NCI-H2171 (cell line): ENCODE measurements at places on chromosomes 6 and 20.

- no peak for DNase-seq
These were observed 18.7 kb upstream of the YWHAB start for GRCh38 chr20:44866703-44867335.

DNA sequence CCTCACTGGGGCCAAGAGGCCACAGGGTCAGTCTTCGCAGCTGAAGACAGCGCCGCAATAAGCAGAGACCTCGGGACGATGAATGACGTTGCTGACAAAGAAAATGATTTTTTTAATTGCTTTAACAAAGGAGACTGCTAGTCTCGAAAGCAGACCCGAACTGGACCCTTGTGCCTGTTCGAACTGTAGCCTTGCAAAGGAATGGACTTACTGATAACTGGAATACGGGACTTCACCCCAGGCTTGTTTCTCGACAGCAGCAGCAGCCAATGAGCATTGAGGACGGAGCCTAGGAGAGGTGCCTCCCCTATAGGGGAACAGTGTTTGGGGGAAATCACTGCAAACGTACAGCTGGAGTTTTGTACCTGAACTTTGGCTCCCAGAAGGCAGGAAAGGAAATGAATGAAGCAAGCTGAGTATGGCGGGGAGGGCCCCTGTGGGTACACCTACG is 1.3 kb upstream of the TAF4 start:
- no peak for DNase-seq

- no peak for DNase-seq
These were observed 89.5 kb downstream of the SNX5 start for GRCh38 chr20:17878912-17879602.

DNA sequence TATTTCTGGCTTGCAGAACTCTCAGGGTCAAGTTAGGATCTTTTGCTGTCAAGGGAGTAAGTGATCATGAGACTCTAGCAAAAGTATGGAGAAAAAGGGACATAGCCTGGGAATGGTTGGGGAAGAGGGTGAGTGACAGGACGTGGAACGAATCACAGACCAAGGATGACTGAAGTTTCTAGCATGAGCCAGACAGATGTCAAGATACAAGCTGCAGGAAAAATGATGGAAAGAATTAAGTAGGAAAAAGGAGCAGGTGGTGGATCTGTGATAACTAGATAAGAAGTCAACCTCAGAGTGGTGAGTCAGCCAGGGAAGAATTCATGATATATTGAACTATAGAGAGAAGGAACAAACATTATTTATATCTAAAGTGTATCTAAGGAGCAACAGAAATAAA is 159.8 kb upstream of the SYNDIG1 start:
- peak; percentile 40 for DNase-seq

- no peak for DNase-seq
These were observed 59.4 kb downstream of the GNAS-AS1 start for GRCh38 chr20:58791286-58791685.

GRCh38 chr6:131807644-131808459 is at the start of gene ENPP1:
ENPP1 (plus strand) TSS chr6:131808020; CDS start chr6:131808036, 16 bp downstream.
- no peak for DNase-seq

DNA sequence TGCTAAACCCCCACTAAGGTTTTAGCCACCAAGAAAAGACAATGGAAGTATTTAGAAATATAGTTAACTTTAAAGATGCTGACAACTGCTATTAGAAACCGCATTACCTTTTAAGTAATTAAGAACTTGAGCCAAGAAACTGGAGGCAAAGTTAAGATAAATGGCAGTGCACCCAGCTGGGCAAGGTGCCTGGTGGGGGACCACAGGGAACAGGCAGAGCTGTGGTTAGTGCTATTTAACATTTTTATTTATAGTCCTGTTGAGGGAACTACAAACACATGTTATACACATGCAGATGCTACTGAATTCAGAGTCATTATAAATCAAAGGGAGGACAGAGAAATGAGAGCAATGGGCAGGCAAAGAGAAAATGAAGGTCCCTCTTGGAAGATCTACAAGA is 447.9 kb downstream of the TFAP2B start:
- no peak for DNase-seq

GRCh38 chr20:20248620-20249200 is 119.2 kb upstream of the INSM1 start:
- no peak for DNase-seq

DNA sequence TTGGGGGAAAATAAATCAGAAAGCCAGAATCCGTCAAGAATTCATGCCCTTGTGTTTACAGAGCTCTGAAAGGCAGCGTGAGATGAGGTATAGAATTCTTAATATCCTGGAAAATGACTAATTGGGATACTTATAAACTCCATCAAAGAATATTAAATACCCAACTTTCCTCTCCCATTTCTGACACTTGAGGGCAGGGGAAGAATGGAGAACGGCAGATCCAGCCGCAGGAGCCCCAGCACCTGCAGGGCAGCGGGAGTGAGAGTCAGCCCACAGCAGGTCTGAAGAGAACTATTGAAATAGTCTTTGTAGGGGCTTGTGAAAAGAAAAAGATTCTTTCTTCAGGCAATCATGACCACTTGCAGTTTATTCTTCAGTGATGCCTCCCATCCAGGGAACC is 107.2 kb downstream of the AGPAT4 start:
- DNase-seq, result no peak

- no peak for DNase-seq
These were observed 688.9 kb upstream of the GJE1 start for GRCh38 chr6:141443668-141444289.

DNA sequence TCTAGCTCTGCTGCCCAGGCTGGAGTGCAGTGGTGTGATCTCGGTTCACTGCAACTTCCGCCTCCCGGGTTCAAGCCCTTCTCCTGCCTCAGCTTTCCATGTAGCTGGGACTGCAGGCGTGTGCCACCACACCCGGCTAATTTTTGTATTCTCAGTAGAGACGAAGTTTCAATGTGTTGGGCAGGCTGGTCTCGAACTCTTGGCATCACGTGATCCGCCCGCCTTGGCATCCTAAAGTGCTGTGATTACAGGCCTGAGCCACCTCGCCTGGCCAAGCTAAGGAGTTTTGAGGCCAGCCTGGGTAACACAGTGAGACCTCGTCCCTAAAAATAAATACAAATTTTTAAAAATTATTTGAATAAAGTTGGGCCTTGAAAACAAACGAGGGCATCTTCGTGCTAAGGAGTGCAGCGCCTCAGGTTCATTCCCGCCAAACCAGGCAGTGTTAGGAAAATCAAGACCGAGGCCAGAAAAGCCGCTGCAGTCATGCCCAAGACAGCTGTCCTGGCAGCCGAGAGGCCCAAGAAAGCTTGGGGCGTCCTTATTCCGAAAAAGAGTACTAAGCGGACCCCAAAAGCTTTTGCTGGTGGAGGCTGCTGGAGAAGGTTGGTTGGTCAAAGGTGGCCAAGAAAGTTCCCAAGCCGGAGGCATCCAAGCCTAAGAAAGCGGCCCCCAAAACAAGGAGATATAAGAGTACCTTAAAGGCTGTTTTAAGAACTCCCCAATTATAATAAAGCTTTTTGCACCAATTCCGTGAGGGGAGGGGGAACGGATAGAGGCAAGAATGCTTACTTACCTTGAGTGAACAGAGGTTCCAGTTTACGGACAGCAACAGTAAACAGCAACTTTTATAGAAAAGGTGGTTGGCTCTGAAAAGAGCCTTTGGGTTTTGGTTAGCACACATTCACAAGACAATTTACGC is 109.0 kb downstream of the HFE start:
- DNase-seq, result no peak

GRCh38 chr6:37798436-37799262 is 20.9 kb upstream of the ZFAND3 start:
- no peak for DNase-seq

GRCh38 chr20:56859039-56859800 is 230.1 kb downstream of the TFAP2C start:
- DNase-seq, result no peak

- DNase-seq, result no peak
These were observed 5.1 kb downstream of the MOCS1 start for GRCh38 chr6:39929039-39929732.

DNA sequence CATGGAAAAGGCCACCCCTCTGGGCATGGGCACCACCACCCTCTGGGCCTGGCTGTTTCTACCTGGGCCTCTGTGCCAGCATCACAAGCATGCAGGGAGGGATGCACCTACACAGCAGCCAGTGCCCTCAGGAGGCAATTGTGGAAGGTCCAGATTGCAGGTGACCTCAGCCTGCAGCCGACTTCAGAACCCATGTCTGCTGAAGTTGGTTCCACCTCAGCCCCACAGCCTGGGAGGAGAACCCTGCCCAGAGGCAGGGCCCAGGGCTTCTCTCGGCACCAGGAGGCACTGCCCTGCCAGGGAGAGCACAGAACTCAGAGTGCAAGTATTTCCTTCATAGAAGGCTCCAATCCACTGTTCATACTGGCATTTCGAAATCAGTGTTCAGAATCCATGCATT is 149.8 kb downstream of the TTLL2 start:
- no peak for DNase-seq

DNA sequence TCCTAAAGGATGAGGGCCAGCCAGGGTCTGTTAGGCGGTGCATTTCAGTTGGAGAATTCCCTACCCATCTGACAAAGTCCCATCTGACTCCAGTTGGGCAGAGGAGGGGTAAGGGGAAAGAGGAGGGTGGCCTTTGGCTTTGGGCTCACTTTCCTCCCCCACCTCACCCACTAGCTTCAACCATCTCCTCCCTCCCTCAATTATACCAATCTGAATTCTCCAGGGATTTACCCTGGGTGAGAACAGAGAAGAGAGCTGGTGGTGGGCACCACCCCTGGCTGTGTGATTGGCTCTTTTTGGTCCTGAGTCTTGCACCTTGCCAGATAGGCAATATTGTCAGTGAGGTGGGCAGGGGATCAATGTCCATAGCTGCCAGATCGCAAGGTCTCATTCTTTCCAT is 3.2 kb downstream of the HMGA1 start:
- DNase-seq, result no peak

GRCh38 chr6:111469543-111469942 is 13.5 kb downstream of the REV3L start:
- no peak for DNase-seq

DNA sequence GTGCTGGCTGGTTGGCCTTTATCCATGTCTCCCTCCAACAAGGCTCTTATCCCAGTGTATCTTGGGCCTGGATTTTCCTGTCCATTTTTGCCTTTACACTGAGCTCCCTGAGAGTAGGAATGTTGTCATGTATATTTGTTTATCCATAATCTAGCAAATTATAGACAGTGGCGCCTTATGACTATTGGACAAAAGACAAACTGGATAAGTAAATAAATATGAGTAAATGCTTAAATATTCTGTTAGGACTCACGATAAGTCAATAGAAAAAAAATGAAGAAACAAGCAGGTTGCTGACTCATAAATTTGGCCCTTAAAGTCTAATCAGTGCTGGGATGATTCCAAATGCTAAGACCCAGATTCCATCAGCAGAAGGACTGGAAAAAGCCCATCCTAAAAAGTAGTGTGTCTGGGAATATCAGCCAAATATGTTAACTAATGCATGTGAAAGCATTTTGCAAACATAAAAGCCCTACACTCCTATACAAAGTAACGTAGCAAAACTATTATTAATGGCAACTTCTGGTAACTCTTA is 55.0 kb upstream of the PCSK2 start:
- no peak for DNase-seq

GRCh38 chr6:156398371-156398770 is 378.8 kb upstream of the ARID1B start:
- DNase-seq, result no peak

- no peak for DNase-seq
These were observed 14.8 kb downstream of the ADGRF1 start for GRCh38 chr6:47027315-47027714.

DNA sequence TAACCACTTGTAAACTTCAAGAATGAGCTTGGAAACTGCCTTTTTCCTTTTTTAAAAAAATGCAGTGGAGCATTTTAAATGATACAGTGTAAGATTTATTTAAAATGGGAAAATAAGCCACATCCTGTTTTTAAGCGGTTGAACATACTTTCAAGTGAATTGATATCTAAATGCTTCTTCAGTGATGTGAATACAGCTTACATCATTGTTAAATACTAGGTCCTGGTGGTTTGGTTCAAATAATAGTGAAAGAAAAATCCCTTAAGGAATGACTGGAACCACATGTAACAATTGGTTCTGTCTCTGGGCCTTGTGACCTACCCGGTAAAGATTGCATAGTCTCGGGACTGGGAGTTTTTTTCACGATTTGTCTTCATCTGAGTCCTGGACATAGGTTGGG is 44.2 kb downstream of the BMP6 start:
- no peak for DNase-seq

DNA sequence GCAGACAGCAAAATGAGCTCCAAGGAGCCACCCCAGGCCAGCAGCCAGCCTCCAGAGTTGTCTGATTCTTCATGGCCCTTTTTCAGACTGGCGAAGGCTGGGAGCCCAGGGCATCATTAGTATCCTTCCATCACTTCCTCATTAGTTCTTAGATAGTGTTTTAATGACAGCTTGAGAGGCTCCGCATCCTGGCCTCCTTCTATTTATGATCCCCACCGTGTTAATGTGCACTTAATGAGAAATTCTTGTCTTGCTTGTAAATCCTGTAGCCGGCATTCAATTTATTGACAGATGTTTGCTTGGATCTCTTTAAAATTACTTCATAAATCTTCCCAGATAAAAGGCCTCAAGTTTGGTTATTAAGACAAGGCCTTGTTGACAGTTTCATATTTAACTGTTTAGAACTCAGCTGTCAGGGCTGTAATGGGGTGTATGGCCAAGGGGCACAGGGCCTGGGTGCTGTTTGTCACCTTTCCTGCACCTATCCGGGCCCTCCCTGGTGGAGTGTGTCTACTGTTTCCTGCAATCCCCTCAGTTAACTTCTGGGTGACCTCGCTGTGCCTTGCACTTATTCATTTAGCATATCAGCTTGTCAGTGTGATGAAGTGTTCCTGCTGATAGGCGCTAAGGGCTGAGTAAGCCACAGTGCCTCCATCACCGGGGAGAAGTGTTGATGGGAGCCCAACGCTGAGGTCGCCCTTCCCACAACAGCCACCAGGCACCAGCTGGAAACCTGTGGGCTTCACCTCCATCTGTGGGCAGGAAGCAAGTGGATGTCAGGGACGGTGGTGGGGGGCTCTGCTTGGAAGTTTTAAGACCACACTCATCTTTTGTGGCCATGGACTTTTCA is 169.3 kb downstream of the TSHZ2 start:
- DNase-seq, result no peak

GRCh38 chr6:142443532-142443931 is 141.7 kb downstream of the ADGRG6 start:
- no peak for DNase-seq

- no peak for DNase-seq
These were observed 54.5 kb downstream of the ADGRG6 start for GRCh38 chr6:142356201-142356883.

DNA sequence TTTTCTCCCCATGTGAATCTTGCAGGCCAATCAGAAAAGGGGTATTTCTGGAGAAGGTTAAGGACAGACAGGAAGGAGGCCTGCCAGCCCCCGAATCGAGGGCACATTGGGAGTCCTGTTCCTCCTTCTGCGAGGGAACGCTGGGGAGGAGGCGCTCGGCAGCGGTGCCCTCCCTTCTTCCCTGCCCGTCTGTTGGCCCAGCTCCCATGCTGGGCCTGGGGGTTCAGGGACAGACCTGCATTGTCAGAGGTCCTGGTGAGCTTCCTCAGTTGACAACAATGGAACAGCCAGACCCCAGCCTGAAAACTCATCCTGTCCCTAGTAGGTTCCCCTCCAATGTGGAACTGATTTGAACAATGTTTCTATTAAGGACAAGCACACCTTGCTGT is 15.1 kb upstream of the SYNJ2 start:
- no peak for DNase-seq

GRCh38 chr6:121055572-121056163 is 278.6 kb downstream of the TBC1D32 start:
- DNase-seq, result no peak
